Stimulated activated naive CD4-positive, alpha-beta T cell treated with Interleukin-2 at 50 U/mL for 16 hours (primary cell): ENCODE measurements at places on chromosomes 4 and X.

DNA sequence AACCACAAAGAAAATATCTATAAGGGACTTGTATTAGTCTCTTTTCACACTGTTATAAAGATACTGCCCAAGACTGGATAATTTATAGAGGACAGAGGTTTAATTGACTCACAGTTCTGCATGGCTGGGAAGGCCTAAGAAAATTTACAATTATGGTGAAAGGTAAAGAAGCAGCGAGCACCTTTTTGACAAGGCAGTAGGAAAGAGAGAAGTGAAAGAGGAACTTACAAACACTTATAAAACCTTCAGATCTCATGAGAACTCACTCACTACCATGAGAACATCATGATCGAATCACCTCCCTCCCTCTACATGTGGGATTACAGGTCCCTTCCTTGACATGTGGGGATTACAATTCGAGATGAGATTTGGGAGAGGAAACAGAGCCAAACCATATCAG is 856.0 kb downstream of the TRAM1L1 start:
- no peak for DNase-seq

DNA sequence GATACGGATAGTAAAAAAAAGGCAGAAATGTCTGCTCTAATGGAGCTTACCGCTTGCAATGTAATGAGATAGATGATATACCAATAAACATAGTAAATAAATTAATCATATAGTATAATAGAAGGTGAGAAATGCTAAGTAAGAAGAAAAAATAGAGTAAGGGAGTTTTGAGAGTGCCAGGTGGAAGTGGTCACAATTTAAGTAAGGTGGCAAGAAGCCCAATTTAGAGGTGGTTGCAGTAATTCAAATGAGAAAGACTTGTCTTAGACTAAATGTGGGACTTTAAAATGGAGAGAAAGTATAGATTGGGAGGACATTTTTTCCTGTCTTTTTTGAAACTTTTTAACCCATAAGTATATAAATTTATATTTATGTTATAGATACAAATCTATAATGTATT is 26.0 kb downstream of the TBC1D19 start:
- no peak for DNase-seq

DNA sequence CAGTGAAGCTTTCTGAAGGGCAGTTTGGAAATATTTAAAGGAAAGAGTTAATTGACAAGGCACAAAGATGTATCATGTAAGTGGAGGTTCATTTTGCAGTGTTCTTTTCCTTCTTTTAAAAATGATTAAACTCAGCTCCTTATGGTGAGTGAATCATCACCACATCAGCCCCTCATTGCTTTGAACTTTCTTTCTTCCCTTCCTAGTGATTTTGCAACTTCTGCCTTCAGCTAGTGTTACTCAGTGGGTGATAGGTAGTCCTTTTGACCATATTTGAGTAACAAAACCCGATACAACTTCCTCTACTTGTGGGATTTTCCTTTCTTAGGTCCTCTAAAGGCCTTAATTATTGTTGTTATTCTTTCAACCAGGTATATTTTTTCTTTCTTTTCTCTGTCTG is 8.2 kb downstream of the ZCCHC4 start:
- DNase-seq: no peak

DNA sequence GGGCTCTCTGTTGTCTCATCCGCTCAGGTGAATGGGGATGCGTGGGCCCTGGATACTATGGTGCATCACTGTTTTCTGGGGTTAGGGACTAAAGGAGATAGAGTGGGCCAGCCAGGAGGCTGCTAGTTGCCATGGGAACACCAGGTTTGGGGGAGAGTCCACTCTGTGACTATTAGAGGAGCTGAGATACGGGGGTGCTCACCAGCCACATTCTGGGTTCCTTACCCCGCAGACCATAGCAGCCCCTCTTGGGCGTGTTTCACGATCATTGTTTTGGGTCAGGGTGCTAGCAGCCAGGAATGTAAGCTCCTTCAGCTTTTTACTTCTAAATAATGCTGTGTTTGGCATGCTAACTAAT is 4.6 kb downstream of the EFNB1 start:
- DNase-seq: no peak

- DNase-seq: no peak
These were observed 50.0 kb downstream of the WFS1 start for GRCh38 chr4:6319530-6320150.

GRCh38 chrX:71910986-71911730 is 513 bp downstream of the NHSL2 start:
- peak; percentile 8 for DNase-seq

DNA sequence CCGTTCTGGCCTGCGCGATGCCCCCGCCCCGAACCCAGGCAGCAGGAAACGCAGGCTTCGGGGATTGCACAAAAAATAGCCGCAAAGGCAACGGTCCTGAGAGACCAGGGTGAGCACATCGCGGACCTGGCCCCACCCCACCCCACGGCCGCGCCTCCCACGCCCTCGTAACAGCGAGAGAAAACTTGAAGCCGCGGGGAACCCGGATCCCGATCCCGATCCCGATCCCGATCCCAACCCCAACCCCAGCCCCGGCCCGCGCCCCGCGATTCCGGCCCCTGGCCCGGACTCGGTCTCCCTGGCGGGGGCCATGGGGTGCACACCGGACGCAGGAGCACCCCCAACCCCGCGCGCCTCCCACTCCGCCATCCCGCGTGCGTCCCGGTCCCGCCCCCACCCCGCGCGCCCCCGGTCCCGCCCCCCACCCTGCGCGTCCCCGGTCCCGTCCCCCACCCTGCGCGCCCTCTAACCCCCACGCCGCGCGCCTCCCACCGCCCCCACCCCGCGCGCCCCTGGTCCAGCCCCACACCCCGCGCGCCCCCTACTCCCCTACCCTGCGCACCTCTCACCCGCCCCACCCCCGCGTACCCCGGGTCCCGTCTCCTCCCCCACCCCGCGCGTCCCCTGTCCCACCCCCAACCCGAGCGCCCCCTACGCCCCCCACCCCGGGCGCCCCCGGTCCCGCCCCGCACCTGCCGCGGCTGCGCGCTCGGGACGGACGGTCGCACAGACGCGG is 29.0 kb downstream of the NOP14 start:
- peak; percentile 64 for DNase-seq

GRCh38 chr4:55742655-55743202 is 76.9 kb upstream of the EXOC1L start:
- DNase-seq: no peak

DNA sequence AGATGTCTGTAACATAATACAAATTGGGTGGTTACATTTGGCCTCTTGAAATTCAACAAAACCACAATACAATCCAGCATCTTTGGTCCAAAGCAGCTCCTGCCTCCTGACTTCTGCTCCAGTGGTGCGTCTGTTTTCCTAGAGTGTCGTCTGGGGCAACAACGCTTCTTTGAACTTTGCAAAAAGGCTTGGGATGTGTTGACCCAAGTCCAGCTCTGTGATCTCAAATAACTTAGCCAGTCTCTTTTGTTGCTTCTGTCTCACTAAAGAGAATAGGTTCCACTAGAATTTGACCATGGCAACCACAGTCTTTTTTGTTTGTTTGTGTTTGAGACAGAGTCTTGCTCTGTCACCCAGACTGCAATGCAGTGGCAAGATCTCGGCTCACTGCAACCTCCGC is 324.0 kb downstream of the DHRSX start:
- DNase-seq: no peak

- no peak for DNase-seq
These were observed 650.3 kb upstream of the ATOH1 start for GRCh38 chr4:93178279-93178678.

DNA sequence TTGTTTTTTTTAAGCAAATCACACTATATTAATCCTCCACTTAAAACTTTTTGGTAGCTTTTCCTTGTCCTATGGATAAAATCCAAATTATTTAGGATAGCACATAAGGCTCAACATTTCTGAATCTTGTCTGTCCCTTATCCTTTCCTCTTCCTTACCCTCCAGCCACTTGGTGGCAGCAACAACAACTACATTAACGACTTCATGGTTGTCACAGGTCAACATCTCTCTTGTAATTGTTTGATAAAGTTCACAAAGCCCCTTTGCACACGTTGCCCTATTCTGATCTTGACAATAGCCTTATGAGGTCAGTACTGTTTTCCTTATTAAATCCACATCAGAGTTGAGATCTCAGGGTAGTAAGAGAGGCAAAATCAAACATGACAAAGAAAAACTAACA is 269.0 kb upstream of the PABPC4L start:
- DNase-seq: no peak

DNA sequence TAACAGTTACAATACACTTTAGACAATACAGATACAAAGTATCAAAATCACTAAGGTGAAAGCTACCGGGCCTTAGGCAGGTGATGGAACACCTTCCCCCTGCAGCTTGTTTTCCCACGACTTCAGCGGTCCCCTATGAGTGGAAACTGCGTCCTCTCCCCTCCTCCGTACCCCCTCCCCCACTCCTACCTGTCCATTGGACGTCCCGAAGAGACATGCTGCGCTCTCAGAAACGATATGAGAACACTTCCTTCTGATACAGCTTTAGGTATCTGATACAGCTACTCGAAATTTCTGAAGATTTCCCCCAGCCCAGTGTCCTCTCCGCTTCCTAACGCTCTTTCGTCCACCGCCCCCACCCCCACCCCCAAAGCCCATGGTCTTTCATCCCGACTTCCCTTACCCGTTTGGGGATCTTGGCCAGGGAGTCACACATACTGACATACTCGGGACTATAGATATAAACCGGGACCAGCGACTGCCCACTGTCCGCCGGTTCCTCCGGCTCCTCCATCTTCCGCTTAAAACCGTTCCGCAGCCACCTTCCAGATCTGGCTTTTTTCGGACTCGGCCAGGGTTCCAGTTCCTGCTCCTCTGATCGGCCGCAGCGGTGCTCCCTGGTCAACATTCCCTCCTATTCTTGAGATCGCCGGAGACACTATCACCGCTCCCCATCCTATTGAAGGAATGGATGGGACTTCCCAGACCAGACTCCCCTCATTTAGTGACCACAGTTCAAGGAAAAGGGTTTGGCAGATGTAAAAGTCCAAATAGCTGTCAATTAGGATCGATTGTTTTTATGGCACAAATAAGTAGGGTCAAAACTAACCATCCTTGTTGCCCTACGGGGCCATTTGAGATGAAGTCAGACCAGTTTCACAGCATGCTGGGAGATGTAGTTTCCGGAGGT is at the start of gene HDAC8:
Gene HDAC8 (minus strand): TSS at position 596 of the 910 bp plus-strand sequence. CDS start 82 bp downstream, at position 514.
- peak; percentile 31 for DNase-seq

GRCh38 chrX:119763836-119764387 is 5.5 kb downstream of the SOWAHD start:
- no peak for DNase-seq

- no peak for DNase-seq
These were observed 2062.0 kb downstream of the ARAP2 start for GRCh38 chr4:34182306-34182705.

GRCh38 chr4:186296481-186296880 is 30.5 kb downstream of the F11 start:
- DNase-seq: no peak

DNA sequence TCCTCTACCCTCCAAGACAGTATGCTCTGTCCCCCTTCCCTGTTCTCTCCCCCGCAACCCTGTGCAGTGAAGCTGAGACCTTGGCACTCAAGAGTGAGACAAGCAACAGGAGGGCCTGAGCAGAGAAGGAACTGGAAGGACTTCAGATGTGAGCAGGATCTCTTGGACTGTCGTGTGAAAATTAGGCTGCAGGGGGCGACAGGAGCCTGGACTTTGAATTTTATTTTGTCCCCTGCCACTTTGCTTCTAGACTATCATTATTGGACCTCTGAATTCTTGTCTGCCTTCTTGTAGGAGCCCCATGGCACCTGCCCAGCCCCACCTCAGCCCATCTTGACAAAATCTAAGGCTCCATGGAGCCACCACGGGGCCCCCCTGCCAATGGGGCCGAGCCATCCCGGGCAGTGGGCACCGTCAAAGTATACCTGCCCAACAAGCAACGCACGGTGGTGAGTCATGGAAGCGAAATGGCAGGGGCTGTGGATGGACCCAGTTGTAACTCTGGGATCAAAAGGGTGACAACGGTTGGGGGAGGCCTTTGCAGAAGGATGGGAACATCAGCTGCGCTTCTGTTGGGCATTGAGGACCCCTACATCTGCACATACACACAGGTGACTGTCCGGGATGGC is 1.7 kb downstream of the ARAF start:
- no peak for DNase-seq

GRCh38 chr4:55378617-55379467 is 16.9 kb upstream of the TMEM165 start:
- DNase-seq: no peak

GRCh38 chrX:16946971-16947562 is 609 bp downstream of the REPS2 start:
- DNase-seq: no peak

DNA sequence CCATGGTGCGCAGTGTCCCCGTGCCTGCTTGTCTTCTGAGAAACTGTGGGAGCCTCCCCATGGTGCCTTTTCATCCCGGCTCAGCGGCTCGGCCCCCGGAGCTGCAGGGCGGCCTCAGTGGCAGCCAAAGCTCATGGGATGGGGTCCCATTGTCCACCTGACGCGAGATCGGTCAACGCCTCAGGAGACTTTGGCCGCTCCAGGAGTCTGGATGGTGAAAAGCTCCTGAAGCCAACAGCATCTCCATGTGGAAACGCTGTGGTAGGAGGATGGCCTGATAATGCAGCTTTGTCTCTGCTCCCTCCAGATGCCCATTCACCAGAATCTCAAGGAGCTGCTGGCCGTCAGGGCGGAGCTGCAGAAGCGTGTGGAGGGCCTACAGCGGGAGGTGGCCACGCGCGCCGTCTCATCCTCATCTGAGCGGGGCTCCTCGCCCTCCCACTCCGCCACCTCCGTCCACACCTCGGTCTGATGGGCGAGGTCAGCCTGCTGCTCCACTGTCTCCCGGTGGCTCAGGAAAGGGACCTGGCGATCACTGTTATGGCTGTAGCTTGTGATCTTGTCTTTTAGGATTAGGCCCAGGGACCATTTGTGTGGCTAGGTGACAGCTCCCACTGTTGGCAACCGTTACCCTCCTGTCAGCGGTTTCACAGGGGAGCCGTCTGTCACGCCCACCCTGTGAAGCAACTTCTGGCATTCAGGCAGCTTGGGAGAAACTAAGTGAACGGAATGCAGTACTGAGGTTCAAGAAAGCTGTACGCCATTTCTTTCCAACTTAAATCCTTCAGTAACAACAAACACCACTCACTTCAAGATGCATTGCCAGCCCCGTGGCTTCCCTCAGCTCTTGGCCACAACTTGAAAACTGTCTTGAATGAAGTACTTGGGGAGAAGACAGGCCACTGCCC is 69.3 kb downstream of the MTMR1 start:
- DNase-seq: no peak

GRCh38 chr4:91116861-91117260 is 989.7 kb downstream of the CCSER1 start:
- no peak for DNase-seq

DNA sequence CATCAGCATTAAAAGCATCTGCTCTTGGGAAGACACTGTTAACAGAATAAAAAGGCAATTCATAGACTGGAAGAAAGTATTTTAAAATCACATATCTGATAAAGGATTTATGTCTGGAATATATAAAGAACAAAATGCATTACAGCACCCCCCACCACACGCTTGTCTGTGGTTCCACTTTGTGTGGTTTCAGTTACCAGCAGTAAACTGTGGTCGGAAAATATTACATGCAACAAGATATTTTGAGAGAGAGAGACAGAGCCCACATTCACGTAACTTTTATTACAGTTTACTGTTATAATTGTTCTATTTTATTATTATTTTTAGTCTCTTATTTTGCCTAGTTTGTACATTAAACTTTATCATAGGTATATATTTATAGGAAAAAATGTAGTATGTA is 21.2 kb upstream of the PDE6B start:
- peak; percentile 2 for DNase-seq
